Activated CD4-positive, CD25-positive, alpha-beta regulatory T cell treated with anti-CD3 and anti-CD28 coated beads, Interleukin-2, amount 50 U/mL, for 16 hours (primary cell): ENCODE measurements at places on chromosomes 7 and 10.

- no peak for DNase-seq
These were observed 38.7 kb downstream of the CDK6 start for GRCh38 chr7:92797693-92798092.

- DNase-seq, result no peak
These were observed 46.5 kb upstream of the ITGB8 start for GRCh38 chr7:20284003-20284770.

- no peak for DNase-seq
These were observed 36.6 kb upstream of the AGR3 start for GRCh38 chr7:16918288-16918895.

DNA sequence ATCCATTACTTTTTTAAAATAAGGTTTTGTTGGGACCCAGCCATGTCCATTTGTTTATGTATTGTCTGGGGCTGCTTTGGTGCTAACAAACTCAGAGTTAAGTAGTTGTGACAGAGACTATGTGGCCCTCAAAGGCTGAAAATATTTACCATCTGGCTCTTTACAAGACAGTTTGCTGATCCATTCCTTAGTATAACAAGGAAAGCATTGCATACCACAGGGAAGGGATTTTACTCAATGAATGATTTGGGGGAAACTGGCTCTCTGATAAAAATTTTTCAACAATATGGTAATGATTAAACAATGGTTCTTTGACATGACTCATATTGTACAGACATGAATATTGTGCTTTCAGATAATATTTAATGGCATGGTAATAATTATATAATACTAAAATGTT is 738.1 kb downstream of the KCNMA1 start:
- no peak for DNase-seq

- DNase-seq, result no peak
These were observed 22.2 kb downstream of the CDHR3 start for GRCh38 chr7:105985229-105985628.

DNA sequence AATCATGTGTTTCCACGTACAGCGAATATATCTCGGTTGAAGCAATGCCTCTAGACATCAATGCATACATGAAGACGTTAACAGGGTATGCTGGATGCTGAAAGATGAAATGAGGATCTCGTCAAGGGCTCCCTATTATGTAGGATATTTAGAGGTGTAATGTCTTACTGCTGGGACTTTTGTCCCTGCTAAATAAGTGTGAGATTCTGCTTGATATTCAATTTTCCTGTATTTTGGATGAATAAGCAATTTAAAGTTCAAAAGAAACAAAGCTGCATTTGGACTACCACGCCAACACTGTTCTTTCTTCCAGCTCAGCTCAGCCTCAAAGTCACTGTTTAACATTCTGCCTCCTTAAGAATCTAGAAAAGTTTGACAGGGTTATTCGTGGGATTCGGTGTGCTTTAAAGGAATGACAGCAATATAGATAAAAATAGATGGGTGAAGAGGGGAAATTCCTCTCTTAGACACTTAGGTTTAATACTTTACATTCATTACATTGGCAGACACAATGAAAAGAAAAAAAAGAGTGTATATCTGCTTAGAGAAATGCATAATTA is 110.1 kb upstream of the RHEB start:
- no peak for DNase-seq

DNA sequence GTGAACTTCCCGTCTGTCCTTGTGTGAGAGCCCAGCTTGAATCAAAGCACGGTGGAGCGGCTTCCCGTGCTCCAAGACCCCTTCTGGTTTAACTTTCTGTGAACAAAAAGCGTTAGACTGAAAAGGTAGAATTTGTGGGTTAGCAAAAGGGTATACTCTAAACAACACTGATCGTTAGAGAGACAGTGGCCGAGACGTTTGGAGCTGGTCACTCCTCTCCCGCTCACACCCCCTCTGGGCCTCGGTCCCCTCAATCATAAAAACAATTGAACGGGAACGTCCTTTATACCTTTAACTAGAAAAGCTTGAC is 502 bp downstream of the PRKRIP1 start:
- no peak for DNase-seq

GRCh38 chr10:16521311-16522016 is at the start of gene C1QL3:
Gene C1QL3 (minus strand): TSS chr10:16521879. CDS start chr10:16521065, 814 bp downstream.
- DNase-seq, result no peak

DNA sequence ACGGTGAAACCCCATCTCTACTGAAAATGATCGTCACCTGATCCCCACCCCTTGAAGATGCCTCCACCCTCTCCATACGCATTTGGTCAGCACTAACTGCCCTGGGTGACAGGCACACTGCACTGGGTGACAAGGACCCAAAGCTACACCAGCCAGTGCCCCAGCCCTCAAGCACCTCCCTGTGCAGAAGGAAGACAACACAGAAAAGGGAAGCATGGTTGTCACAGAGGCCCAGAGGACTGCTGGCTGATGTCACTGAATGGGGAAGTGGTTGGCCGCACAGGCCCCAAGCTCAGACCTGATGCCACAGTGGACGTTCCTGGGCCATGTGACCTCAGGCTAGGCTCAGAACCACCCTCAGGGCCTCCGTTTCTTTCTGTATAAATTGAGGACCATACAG is 4.2 kb upstream of the PILRA start:
- no peak for DNase-seq

DNA sequence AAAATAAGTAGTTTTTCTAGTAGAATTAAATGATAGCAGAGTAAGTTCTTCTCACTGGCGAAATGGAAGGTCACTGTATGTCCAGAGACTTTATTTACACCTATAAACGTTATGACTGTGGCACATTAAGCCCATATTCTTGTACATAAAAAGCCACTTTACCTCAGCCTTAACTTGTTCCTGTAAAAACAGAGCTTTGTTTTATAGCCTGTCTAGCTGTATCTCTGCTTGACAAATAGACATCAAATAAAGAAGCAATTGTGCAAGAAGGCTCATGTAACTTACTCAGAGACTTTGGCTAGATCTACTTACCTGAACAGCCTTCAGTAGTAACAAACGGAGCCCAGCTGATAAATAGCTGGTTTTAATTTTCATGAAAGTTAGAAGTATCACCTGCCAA is 324.1 kb upstream of the BMPER start:
- no peak for DNase-seq

DNA sequence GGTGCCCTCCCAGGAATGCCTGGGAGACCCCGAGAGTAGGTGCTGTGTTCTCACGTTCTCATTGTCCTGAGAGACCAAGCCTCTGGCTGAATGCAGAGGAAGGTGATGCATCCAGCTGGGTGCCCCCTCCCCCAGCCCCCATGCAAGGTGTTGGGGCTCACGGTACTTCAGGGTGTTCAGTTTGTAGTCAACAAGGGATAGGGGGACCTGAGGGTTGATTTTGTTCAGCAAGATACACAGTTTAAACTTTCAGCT is 60.4 kb upstream of the DUSP5 start:
- DNase-seq, result no peak

- DNase-seq, result no peak
These were observed 16.4 kb downstream of the SFXN4 start for GRCh38 chr10:119149157-119149556.

- no peak for DNase-seq
These were observed 968 bp upstream of the INMT start for GRCh38 chr7:30750683-30751650.

DNA sequence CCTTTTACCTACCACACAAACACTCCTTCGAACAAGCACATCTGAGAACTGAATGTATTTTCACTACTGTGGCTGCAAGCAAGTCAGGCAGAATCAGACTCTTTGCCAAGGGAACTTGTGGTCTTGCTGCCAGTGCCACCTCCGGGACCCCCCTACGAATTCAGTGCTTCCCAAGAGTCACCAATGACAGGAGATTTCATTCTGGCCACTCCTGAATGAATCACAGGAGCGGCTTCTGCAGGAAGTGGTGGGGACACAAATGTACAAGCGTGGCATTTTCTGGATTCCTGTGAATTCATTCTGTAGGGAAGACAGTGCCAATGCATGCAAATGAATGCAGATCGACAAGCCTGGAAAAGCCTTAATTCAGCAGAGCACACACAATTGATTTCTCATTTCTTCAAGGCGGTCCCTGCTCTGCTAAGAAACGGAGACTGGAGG is 161.2 kb downstream of the CAMK1D start:
- no peak for DNase-seq

DNA sequence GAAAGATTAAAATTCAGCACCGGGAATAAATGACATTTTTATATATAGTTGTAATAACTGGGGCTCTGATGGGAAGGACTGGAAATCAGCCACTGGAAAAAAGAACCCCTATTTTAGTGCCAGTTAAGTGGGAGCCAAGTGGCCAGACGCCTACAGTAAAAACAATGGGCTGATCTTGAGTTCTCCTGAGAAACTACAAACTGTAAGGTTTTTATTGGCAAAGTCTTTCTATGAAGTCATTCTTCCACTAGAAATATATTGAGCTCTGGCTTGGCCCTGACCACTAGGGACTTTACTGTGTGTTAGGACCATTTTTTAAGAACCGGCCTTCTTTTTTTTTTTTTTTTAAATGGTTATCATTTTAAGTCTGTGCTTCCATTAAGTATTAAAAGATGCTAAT is 79.6 kb downstream of the ZNF22 start:
- no peak for DNase-seq

- DNase-seq, result no peak
These were observed 12.0 kb downstream of the LSM8 start for GRCh38 chr7:118195837-118196474.

DNA sequence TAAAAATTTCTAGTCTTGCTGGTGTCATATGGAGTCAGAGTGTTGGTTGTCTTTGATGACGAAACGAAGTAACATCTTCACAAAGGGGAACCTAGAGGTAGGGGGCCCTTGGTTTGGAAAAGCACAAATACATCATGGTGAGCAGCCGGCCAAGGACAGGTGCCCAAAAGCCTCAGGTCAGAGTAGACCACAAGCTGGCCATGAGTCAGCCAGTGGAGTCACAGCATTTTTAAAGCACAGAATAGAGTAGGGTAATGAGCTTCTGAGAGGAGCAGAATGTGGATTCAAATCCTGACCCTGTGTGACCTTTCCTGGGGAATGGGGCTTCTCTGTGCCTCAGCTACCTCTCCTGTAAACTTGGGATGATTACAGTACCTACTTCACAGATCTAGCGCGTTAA is 5.3 kb downstream of the CAMK2B start:
- DNase-seq, result no peak

- DNase-seq, result no peak
These were observed 19.8 kb upstream of the ZNF273 start for GRCh38 chr7:64883113-64883905.

- DNase-seq, result no peak
These were observed 4.8 kb upstream of the KCP start for GRCh38 chr7:128915271-128915819.

- DNase-seq, result peak; percentile 27
These were observed at the start of gene PTPRE for GRCh38 chr10:127906548-127907377. Gene PTPRE (plus strand): TSS chr10:127907103. CDS start chr10:128040882, 133,779 bp downstream.

DNA sequence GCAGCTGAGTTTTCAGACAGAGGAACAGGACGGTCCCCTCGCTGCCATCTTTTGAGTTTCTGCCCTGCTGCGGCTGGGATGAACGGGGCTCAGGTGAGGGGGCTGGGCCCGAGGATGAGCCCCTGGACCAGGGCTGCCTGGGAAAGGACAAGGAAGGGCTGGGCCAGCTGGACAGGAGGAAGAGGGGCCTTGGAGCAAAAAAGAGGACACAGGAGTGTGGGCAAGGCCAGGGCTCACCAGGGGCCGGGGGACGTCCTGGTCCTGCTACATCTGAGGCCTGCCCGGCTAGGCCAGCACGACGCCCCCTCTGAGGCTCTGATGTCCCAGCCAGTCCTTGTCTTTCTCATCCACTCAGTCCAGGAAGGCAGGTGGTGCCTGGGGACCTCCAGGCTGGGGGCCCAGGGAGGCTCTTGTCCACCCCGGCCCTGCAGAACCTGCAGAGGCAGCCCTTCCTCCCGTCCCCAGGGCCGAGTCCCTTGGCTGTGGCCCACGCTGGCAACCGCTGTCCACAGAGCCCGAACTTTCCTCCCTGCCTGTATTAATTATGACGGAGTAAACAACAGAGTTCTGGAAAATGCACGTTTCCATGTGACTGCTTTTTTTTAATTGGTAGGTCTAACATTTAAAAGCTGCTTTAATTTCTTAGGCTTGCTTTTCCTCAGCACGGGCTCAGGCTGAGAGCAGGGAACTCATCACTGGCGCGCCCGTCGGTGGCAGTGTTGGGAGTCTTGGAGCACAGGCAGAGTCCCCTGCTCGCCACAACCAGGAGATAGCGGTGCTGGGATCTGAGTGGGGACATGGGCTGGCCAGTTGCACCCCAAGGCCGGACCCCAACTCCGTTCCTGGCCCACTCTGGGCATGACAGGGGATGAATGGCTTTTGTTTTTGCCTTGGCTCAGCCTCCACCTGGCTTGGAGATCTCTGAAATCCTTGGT is 187.7 kb downstream of the ELFN1 start:
- no peak for DNase-seq

- no peak for DNase-seq
These were observed 29.1 kb downstream of the EPC1 start for GRCh38 chr10:32317795-32318357.

GRCh38 chr7:28674359-28674782 is 262.1 kb downstream of the CREB5 start:
- no peak for DNase-seq

- DNase-seq, result no peak
These were observed 2.6 kb downstream of the CXCL12 start for GRCh38 chr10:44382131-44382858.

GRCh38 chr7:33887266-33887975 is 17.9 kb upstream of the BMPER start:
- no peak for DNase-seq

DNA sequence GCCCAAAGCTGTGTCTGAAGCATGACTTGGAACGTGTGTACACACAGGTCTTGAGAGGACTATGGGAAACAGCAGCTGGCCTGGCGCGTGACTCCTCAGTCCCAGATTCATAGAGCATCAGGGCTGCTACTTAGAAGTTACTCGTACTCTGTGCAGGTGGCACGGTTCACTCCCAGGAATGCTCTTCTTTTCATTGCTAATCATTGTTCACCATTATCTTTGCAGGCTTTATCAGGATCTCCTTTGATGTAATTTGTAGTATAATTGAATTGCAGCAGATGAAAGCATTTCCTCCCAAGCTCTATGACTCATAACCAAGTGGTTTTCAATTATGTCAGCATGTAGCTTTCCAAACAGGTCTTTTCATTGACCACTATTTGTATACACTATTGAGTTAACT is 938.9 kb downstream of the NRG3 start:
- no peak for DNase-seq

- DNase-seq, result no peak
These were observed 196.8 kb downstream of the ADRA2A start for GRCh38 chr10:111273635-111274034.
